Activated CD4-positive, alpha-beta T cell treated with anti-CD3 and anti-CD28 coated beads for 4 hours (primary cell): ENCODE measurements at places on chromosomes 1 and 21.

DNA sequence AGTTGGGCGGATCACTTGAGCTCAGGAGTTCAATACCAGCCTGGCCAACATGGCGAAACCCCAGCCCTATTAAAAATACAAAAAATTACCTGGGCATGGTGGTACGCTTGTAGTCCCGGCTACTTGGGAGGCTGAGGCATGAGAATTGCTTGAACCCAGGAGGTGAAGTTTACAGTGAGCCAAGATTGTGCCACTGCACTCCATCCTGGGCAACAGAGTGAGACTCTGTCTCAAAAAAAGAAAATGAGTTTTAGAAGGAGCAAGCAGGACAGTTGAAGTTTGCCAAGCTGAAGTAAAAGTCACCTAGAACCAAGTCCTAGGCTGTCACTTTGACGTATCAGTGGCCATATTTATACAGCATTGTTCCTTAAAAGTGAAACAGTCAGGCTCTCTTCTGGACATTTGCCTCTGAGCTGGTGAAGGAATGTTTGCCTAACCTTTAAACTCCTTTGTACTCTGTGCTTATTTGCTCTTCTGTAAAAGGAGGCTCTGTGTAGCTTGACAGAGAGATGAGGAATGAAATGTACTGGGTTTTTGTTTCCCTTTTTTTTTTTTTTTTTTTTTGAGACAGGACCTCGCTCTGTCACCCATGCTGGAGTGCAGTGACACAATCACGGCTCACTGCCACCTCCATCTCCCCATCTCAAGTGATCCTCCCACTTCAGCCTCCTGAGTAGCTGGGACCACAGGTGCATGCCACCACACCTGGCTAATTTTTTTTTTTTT, 2.8 kb downstream of the RAB4A start:
- no peak for DNase-seq

DNA sequence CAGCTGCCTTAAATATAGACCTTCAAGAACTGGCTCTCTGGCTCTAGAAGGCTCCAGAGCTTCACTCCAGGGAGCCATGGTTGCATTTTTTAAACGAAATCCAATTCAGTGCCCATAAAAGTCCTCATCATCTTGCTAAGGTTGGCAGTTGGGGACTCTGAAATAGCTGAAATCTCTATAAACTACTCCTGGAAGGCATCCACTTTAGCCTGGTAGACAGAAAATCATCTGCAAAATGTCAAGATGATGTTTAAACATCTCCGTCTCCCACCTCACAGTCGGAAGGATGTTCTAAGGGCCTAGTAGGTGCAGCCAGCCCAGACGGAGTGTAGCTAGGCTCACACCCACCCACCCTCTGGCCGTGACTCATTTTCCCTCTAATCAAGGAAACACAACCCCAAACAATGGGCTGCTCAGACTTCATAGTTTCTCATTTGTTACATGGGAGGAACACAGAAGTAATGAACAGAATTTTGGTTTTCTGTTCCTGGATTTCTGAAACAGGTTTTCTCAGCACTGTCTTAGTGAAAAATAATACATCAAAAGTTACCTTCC, 235.4 kb upstream of the KAZN start:
- no peak for DNase-seq

- DNase-seq: no peak
Observed at GRCh38 chr1:43687301-43688108, 19.8 kb upstream of the ST3GAL3 start.

GRCh38 chr1:31934706-31935629, 3.2 kb downstream of the PTP4A2 start:
- DNase-seq: peak; percentile 35

GRCh38 chr1:234164098-234164709, 209.1 kb upstream of the COA6 start:
- no peak for DNase-seq

GRCh38 chr1:165816826-165817497, 10.5 kb upstream of the UCK2 start:
- DNase-seq: no peak

DNA sequence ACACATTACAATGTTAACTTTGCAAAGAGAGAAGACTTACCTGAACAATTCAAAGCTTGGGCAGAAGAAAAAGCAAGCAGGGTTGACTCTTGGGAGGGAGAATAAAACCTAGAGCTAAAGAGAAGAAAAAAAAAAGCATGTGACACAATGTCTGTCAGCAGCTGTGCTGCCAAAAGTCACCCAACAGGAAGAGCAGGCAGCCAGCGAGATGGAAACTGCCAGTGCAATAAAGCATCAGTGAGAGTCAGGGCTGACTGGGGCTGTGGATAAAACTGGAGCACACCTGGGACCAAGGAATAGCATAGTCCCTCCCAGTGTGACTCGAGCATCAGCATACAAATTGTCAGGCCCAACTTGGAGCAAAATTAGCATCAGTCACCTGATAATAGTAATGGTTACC, 65.0 kb upstream of the SLC22A15 start:
- no peak for DNase-seq

- DNase-seq: peak; percentile 39
Observed at GRCh38 chr1:108200687-108201051, 526 bp upstream of the SLC25A24 start.
